ENCODE measurements at places on chromosomes 1 and 21.

GRCh38 chr1:31208361-31208945 lies 31.2 kb downstream of the NKAIN1 start:
- DNase-seq = no peak

GRCh38 chr1:57951390-57951789 lies 527.5 kb upstream of the DAB1 start:
- DNase-seq = no peak

- peak; percentile 70 for DNase-seq
These were observed 9.0 kb downstream of the IGSF9 start for GRCh38 chr1:159936273-159936904.

DNA sequence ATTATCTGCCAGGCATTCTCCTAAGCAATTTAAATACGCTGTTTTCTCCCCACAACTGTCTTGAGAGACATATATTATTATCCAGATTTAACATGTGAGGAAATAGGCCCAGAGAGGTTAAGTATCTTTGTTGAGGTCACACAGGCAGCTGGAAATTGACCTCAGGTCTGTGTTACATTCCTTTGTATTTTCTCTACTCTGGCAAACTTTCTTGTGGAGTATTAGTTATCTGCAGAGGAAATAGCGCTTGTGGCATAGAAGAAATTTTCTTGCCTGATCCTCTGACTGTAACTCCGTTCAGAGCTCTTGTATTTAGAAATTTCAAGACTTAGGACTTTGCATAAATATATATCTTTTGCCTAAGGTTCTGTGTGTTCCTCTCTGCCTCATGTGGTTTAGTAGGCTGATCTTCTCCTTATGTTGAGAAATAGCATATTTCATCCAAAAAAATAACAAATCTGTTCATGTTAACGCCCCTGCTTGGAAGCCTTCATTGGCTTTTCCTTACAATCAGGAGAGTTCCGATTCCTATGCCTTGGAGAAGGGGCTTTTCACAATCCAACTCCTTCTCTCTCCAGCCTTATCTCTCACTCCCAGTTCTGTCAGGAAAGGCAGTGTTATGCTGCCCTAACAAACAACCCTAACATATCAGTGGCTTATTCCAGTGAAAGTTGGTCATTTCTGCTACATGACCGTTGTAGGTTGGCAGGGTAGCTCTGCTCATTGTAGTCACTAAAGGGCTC lies 2.5 kb upstream of the JUN start:
- no peak for DNase-seq

DNA sequence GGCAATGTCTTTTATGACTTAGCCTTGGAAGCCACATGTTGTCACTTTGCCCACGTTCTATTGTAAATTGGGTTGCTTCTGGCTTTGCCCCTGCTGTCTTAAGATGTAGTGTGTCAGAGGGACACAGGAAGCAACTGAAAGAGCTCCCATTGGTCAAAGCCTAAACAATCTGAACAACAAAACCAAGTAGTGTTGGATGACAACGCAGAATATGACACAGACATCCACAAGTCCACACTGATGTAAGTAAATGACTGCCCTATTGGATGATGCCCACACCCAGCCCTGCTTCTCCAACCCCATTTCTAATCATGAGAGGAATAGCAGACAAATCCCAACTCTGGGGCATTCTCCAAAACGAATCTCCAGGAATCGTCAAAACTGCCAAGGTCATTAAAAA lies 50.7 kb downstream of the ELF3 start:
- no peak for DNase-seq

GRCh38 chr1:3192361-3192760 lies 123.4 kb downstream of the PRDM16 start:
- DNase-seq = no peak

GRCh38 chr1:179760521-179760920 lies 17.4 kb downstream of the FAM163A start:
- no peak for DNase-seq

DNA sequence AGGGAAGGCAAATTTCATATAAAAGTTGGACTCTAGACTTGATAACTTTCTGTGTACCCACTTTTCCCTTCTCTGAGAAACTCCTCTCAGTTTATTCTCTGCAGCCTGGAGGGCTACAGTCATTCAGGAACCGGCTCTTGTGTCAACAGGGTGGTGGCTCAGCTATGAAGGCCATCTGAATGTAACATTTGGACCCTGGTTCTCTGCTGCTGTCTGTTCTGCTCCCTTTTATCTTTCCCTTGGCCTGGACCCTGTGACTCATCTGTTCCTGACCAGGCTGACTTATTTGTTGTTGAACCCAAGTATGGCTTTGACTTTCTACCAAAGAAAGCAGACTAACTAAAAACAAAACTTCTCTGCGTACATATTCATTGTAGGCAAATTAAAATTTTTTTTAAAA lies 75.4 kb downstream of the CENPF start:
- DNase-seq = no peak

GRCh38 chr1:42422737-42423136 lies 33.1 kb downstream of the ZMYND12 start:
- DNase-seq = no peak

DNA sequence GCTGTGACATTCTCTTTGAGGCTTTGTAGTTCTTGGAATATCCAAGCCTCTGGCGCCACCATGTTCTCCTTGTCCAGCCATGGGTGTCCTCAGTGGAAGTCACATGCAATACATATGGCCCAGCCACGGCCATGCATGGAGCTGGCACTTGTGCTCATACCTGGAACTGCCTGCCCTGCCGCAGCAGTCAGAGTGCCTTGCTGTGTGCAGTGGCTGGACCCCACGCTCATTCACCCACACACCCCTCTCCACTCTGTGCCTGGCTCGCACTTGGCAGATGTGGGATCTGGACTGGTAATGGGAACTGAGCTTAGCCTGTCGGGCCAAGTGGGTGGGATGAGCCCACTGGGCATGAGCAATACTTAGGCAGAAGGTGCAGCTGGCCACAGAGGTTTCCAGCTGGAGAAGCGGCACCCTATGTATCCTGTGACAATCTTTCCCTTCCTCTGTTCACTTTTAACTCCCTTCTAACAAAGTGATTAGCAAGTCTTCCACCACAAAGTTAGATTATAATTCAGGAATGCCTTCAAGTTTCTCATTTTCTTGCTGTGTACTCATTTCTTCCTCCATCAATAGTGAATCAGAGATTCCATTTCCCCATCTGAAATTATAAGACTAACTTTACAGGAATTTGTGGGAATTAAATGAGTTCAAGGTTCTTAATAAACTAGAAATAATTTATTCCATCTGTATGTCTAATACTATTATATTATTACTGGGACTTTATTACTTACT lies 351.6 kb upstream of the NCAM2 start:
- no peak for DNase-seq

GRCh38 chr1:68151690-68152089 lies 80.6 kb downstream of the WLS start:
- no peak for DNase-seq

- DNase-seq = no peak
These were observed 614.3 kb upstream of the ADAMTS5 start for GRCh38 chr21:27581168-27581567.

GRCh38 chr1:22612671-22613571 lies 23.5 kb upstream of the C1QA start:
- no peak for DNase-seq

GRCh38 chr21:35485364-35485763 lies 436.3 kb upstream of the RUNX1 start:
- peak; percentile 75 for DNase-seq

GRCh38 chr1:104726917-104727316 lies 977.2 kb downstream of the AMY1C start:
- DNase-seq = no peak

DNA sequence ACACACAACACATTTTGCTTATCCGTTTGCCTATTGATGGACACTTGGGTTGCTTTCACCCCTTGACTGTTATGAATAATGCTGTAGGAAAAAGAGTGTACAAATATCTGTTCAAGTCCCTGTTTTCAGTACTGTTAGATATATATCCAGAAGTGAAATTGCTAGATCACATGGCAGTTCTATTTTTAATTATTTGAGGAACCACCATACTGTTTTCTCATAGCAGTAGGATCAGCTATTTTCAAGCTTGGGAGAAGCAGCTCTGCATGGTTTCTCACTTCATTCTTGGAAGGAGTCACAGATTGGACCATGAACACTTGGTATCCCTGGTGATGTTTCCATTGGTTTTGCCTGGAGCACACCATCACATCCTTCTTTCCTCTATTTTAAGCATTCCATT lies 114.4 kb upstream of the ZP4 start:
- no peak for DNase-seq

- DNase-seq = no peak
These were observed 21.2 kb upstream of the CLIC6 start for GRCh38 chr21:34647555-34647954.

DNA sequence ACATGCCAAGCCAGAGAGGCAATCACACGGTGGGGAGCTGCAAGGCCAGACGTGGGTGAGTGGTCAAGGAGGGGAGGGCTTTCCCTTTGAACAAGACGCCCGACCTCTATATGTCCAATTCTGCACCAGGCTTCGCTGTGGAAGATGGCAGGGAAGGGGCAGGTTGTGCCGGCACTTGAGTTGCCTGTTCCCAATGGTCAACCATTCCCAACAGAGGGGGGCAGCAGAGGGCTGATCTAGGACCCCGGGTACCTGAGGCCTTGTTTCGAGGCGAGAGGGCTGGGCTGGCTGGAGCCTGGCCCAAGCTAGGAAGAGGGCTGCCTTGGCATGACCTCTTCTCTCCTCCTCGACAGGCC lies 64.9 kb downstream of the TMEM53 start:
- peak; percentile 65 for DNase-seq

GRCh38 chr1:76102046-76102445 lies 27.5 kb downstream of the ST6GALNAC3 start:
- no peak for DNase-seq

DNA sequence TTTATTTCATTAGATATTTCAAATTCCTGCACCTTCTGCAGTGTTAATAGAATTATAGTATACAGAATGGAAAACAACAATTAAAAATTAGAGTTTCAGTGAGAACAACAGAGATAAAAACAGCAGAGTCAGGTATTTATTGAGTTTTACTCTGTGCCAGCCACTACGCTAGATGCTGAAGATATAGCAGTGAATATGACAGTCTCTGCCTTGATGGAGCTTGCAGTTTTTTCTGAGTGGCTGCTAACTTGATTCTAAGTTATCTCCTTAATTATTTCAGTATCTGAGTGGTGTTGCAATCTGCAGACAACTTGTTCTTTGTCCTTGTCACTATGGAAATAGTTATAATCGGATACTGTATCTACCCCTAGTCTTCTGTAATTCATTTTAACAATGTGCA lies 384.3 kb upstream of the ZRANB2 start:
- DNase-seq = no peak

GRCh38 chr1:152411134-152411533 lies 2.9 kb downstream of the CRNN start:
- no peak for DNase-seq

DNA sequence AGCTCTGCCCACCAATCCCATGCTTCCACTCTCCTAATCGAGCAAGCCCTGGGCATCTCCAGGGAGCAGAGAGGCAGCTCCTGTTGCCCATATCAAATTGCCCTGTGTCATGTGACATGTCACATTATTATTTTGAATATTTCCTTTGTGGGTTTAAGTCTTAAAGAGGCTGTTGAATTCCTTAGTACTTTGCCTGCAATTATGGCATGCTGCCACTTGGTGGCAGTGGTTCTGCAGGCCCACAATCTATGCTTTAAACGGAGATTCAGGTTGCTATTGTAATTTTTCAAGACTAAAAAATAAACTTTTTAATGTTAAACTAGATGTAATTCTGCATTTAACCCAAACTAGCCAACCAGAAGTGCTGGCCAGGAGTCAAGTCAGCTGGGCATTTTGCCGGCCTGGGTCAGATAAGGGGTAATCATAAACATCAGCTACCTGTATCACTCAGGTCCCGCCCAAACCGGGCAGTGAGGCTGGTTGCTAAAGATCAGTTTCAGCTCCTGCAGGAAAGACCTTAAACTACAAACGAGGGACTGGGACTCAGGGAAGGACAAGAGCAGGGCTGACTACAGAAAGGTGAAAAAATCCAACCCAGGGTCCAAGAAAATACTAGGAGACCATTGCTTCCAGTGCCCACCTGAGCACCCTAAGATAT lies 37.3 kb upstream of the ARHGEF16 start:
- peak; percentile 21 for DNase-seq

- DNase-seq = no peak
These were observed 57.3 kb downstream of the DRAM2 start for GRCh38 chr1:111082421-111083203.

GRCh38 chr1:110465038-110465813 lies 14.3 kb downstream of the PROK1 start:
- DNase-seq = no peak

DNA sequence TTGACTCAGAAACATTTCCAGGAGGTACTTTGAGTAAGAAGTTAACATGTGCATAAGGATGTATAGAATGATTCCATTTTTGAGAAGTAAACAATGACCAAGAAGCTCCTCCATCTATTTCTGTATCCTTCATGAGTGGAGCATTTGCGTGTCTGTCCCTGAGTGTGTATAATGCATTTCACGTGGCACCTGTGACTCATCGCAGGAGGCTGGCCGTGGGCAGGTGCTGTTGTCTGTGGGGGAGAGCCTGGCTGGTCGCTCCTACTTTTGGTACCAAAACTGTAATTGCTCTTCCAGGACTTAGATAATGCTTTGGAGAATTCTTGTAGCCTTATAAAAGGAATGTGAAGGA lies 16.5 kb downstream of the SLC37A1 start:
- no peak for DNase-seq

DNA sequence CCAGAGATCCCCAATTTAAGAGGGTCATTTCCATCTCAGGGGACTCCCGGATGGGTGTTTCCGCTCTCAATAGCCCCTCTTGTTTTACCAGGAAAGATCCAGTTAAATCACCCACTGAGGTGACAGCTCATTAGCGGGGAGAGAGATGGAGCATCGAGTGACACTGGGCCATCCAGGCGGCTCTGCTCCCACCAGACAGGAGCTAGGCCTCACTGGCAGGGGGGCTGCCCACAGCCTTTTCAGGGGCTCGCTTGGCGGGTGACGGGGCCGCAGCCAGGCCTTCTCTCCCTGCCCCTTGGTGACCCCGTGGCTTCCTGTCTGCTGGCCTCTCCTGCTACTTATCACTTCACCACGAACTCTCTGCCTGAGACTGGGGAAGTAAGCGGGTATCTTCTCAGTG lies 26.7 kb upstream of the SPSB1 start:
- no peak for DNase-seq

GRCh38 chr1:60088620-60089155 lies 15.1 kb upstream of the C1orf87 start:
- DNase-seq = no peak

DNA sequence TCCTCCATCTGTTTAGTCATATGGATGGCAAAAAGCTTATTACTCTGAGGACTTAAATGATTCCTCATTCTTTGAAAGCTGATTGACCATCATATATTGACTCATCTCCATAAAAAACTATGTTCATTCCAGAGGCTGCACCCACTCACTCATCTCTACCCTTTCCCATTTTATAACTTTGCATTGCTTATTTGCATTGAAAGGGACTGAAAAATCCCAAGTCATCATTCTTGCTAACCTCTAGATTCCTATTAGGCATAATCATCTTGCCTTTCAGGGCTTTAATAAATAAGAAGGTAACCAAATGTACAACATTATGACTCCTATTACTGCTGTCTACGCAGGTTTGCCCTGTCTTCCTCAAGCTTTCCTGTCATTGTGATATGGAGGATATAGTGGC lies 1180.3 kb upstream of the B3GALT2 start:
- DNase-seq = no peak
